Progenitor cell of endocrine pancreas (in vitro differentiated cells): ENCODE measurements at places on chromosomes 2 and 18.

DNA sequence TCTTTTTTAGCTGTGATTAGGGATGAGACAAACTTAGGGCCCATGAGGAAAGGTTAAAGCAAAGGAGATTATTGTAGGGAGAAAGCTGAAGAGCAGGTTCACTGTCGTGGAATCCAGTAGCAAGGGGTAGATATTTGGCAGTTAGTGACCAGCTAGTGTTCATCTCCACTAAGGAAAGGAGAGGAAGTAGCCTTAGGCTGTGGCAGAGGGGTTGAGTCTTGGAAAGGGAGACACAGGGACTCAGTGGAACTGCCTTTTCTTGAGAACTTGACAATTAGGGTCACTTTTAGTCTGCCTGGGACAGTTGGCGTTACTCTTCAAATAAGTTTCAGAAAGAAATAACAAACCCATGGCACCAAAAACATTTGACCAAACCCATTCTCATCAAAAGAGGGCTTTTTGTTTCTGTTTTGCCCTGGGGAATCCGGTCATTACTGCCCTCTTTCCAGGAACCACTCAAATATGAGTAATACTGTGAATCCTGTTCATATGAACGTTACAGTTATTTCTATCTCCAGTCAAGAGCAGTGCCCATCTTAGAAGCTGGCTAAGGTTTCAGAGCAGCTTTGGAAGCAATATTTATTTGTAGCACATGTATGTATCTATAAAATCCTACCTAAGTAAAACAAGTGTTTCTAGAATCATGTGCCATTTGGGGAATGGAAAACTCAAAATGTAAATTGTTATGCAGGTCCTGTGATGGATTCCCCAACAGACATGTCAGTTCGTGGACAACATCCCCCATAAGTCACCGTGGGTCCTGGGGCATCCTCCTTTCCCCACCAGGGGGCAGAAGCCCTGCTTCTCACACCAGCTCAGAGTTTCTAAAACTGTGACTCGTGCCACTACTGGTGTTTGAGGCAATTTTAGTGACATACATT lies 77.3 kb upstream of the PHLPP1 start:
- DNase-seq, result no peak

GRCh38 chr2:240957656-240958365 lies 40.6 kb upstream of the SNED1 start:
- DNase-seq, result peak; percentile 8

GRCh38 chr2:85890522-85891176 lies 1.9 kb upstream of the ST3GAL5 start:
- DNase-seq, result no peak

GRCh38 chr2:60311524-60311923 lies 241.9 kb downstream of the BCL11A start:
- DNase-seq, result no peak

GRCh38 chr2:65666156-65666725 lies 233.8 kb upstream of the SPRED2 start:
- no peak for DNase-seq

GRCh38 chr2:226953826-226954225 lies 118.0 kb downstream of the RHBDD1 start:
- DNase-seq, result no peak

GRCh38 chr2:214747992-214748391 lies 61.5 kb downstream of the BARD1 start:
- no peak for DNase-seq

GRCh38 chr2:173017646-173018420 lies 57.8 kb upstream of the MAP3K20 start:
- DNase-seq, result no peak

- DNase-seq, result no peak
These were observed 15.3 kb downstream of the CAPN14 start for GRCh38 chr2:31202041-31202440.

DNA sequence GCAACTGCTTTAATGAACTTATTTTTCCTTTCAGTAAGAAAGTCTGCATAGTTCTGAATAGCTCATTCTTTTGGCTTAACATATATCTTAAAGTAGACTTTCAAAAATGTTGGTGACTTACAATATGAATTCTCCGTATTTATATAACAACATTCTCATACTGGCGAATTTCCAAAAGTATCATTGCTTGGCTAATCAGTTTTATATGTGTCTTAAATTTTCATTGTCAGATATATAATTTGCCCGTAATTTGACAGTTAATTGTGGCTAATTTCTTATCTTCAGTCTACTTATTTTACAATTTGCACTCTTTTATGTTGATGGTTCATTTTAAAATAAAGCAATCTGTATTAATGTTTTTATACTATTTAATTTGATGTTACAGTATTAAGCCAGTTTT lies 144.9 kb downstream of the ATP9B start:
- DNase-seq, result no peak

DNA sequence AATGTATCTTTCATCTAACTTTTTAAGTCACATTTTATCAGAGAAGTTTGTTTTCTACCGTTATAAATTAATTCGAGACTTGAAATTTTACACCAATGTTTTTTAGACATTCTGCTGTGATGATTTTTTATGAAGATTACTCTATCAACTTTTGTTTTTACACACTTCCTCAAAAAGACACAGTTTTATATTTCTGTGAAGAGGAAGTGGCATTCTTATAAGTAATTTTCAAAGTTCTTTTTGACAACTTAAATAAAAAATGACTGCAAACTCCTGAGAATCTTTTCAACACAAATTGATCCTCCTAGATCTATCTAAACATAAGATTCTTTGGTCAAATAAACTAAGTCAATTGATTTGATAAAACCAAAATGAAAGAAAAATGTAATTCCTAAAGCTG lies 13.7 kb downstream of the ANKRD44 start:
- no peak for DNase-seq

DNA sequence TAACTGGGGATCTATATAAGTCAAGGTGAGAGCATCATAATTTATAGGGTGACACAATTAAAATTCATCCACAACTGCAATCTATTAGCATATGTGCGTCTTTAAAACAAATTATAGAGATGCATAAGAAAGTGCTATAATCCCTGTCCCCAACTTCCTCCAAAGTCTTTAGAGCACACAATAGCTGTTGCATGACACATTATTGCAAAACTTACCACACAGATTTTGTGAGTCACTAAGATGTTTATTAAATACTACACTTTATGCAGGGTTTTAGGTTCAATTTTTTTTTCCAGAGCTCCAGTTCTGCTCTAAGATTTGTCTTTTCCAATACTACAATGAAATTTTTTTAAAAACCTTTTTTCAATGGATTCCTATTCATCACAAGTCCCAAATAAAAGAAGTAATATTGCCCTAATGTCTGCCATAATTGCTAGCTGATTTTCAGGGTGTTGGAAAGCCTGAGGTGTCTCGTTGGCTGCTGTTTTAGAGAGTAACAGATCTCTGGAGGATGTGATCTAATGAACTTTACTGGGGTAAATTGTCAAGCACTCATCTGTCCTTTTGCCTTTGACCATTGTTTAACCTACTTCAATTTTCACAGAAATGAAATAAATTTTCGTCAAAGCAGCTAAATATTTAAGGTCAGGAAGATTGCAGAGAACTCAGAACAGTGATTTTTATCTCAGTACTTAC lies 250.5 kb upstream of the NETO1 start:
- DNase-seq, result no peak

DNA sequence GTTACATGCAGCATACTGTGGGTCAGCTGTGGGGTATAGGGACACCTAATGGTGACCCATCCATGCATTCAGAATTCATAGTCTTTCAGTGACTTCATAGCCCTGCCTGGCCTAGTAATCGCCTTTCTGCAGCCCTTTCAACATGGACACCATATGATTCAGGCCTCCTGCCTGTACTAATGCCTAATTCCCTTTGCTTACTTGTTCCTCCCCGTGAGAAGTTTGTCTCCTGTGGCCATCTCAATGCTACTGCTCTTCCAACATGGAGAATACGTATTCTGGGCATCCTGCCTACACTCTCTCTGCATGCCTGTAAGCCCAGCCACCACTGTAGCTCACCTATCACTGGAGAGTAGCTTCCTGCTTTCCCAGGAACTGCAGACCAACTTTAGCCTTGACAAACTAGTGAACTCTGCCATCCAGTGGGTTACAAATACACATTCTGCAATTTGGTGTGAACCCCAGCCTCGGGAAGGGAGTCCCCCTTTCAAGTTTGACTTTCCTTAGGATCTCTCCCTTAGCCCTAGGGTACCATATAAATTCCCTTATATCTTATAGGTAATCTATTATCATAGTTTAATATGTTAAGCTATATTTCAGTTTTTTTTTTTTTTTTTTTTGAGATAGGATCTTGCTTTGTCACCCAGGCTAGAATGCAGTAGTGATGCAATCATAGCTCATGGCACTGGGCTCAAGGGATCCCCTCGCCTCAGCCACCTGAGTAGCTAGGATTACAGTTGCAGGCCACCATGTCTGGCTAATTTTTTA lies 22.3 kb downstream of the M1AP start:
- no peak for DNase-seq

GRCh38 chr18:50301074-50301473 lies 13.6 kb upstream of the CXXC1 start:
- DNase-seq, result no peak

DNA sequence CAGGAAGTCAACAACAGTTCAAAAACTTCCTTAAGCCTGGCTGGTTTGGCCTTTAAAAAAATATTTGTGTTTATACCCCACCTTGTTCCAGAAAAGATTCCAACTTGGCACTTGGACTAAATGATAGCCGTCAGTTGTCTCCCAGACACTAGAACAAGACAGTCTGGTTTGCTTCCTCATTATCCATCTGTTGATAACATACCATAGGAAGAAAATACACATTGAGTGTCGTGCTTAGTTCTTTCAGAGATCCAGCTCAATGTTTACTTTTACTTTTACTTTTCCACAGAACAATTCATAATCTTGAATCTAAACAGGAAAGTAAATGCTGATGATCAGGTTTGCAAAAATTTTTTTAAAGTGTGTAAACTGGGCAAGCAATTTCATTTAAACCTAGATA lies 2.4 kb upstream of the VPS54 start:
- no peak for DNase-seq

- no peak for DNase-seq
These were observed 10.0 kb upstream of the APCDD1 start for GRCh38 chr18:10444314-10445006.

GRCh38 chr2:85511008-85511811 lies 27.8 kb upstream of the MAT2A start:
- no peak for DNase-seq

GRCh38 chr18:24490539-24490938 lies 30.1 kb downstream of the HRH4 start:
- no peak for DNase-seq

- DNase-seq, result no peak
These were observed 44.3 kb downstream of the AQP4 start for GRCh38 chr18:26821181-26821580.

- DNase-seq, result peak; percentile 5
These were observed 205.1 kb downstream of the NDUFA10 start for GRCh38 chr2:239819974-239820555.

- no peak for DNase-seq
These were observed 83.6 kb downstream of the SESTD1 start for GRCh38 chr2:179181002-179181401.

DNA sequence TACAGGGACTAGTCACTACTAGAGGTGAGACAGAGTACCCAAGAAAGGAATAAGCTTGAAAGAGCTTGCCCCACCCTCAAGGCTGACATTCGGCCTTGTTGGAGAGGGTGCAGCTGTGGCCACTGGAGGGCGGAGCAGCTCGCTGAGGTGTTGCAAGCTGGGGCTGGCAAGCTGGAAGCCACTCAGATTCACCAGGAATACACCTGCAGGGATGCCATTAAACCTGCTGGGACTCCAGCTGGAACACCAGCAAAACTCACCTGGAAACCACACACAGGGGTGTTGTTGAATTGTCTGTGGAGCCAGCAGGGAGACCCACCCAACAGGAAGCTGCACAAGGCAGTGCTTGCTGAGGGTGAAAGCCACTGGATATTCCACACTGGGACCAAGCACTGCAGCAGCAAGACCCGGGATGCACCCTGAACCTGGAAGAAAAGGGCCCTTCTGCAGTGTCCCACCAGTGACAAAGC lies 26.1 kb downstream of the KCTD18 start:
- peak; percentile 32 for DNase-seq

DNA sequence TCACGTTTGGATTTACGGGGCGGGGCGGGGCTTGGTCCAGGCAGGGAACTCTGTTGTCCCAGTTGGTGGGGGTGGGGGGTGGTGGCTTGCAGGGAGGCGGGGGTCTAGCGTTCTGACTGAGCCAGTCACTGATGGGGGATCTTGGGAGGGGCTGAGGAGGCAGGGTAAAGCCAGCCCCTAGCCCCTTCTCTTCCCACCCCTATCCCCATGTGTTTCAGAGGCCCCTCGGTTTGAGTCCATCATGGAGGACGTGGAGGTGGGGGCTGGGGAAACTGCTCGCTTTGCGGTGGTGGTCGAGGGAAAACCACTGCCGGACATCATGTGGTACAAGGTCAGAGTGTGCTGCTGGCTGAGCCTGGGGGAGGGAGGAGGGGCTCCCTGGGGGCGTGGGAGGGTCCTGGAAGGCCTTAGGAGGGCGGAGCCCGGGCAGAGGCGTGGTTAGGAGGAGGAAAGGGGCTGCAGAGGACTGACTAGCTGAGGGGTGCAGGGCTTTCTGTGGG lies 22.0 kb upstream of the GMPPA start:
- DNase-seq, result no peak

DNA sequence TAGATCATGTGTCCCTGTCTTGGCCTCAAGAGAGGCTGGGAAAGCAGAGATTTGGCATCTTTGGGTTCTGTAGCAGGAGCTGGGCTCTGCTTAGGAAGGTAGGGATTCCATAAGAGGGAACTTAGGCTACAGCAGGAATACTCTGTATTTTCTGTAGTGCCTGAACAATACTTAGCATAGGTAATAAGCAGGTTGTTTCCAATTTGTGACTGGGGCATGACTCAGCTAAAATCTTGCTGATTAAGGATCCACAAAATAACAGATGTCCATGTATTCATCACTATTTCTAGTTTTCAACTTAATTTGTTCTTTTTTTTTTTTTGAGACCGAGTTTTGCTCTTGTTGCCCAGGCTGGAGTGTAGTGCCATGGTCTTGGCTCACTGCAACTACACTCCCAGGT lies 68.5 kb downstream of the SMAD4 start:
- no peak for DNase-seq
